ENCODE measurements at places on chromosomes 3 and 15.

DNA sequence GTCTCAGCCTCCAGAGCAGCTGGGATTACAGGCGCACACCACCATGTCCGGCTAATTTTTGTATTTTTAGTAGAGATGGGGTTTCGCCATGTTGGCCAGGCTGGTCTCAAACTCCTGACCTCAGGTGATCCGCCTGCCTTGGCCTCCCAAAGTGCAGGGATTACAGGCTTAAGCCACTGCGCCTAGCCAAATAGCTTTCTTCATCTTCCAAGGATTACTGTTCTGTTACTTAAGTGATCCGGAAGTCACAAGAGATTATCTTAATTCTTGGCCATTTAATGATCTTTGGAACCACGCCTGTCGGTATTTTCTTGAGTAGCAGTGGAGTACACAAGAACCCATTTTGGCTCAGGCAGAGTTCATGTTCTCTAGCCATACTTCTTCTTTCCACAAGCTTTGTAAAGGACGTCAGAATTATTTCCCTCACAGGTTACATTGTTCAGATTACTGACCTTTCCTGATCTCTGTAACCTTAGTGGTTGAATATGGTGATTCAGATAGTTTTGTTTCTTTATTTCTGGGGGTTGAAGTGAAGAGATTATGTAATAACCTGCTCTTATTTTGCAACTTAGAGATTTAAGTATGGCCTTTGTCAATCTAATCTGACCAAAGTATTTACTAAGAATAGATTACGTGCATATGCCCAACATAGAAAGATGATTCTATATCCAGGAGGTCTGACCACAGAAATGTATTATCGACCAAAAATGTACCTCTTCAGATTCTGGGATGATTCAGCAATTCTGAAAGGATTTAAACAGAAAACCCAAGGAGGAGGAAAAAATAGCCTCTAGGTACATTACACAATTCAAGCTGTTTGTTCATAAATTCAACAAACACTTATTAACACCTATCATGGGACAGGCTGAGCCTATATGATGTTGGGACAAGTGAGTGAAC lies 132.2 kb downstream of the GREM1 start:
- no peak for DNase-seq

DNA sequence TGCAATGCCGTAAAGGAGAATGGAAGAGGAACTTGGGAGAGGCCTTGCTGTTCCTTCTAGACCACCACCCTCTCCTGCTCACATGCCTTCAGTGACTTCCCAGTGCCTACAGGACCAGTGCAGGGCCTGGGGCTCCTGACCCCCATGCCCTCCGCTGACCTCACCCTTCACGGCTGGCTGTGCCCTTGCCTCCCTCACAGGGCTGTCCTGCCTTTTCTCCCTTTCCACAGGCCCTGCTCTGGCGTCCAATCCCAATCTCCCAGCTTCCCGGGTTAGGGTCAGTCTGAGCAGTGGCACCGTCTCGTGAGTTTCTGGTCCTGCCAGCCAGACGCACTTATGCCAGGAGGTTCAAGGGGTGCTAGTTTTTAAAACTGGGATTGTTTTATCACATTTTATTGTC lies 110.4 kb downstream of the WNT7A start:
- DNase-seq: no peak

DNA sequence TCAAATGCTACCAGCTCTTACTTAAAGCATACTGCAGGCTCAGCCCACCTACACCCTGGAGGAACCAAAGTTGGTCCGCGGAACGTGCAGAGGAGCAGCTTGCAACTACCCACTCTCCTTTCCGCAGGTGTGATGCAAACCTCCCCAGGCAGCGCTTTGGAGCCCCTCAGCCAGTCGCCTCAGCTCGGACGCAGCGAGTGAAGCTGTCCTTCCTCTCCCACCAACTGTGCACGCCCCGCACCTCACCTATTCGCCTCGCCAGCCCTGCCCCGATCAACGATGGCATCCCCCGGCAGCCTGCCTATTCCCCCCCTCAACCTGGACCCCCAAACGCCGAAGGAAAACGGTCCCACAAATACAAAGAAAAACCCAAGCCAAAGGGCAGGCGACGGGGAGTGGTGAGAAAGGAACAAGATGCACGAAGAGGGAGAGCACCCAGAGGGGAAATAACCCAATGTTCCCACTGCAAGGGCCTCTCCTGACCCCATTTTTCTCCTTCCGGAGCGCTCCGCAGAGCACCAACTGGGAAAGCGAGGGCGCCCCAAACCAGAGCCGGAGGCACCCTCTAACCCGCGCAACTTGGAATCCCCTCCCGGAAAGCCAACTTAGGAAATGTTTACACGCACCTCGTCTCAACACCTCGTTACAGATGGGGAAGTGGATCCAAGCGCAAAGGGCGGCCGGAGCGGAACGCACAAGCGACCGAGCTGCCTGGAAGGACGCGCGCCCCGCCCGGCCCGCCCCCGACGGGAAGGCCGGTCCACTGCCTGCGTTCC lies 665 bp downstream of the GLB1 start:
- no peak for DNase-seq

- DNase-seq: no peak
Observed at GRCh38 chr15:82916161-82916952, 36.2 kb downstream of the HOMER2 start.
